ENCODE measurements at places on chromosomes 7 and 10. TPM values are rescaled to one million over a fixed set of nuclear protein-coding genes. Genes with fewer than 3 reads are reported as not detected.

The ZNF800 gene
- 33.0 TPM for total RNA-seq

The GALNT11 gene
- 54.2 TPM for total RNA-seq

The LRRD1 gene
- total RNA-seq: 4.1 TPM

The GOLGA7B gene
- 0.96 TPM for total RNA-seq

The TMEM270 gene
- not detected for total RNA-seq

The SNCG gene
- 5.3 TPM for total RNA-seq

The ARHGAP22 gene
- total RNA-seq: 10.4 TPM

The ABCA13 gene
- 5.5 TPM for total RNA-seq

The NPC1L1 gene
- 0.48 TPM for total RNA-seq

The CRPPA gene
- total RNA-seq: 12.3 TPM

The NRG3 gene
- total RNA-seq: 0.72 TPM

The RBP3 gene
- total RNA-seq: 2.2 TPM

The PRSS37 gene
- 0.72 TPM for total RNA-seq

The GIMAP2 gene
- total RNA-seq: 23.4 TPM

The ZDHHC6 gene
- total RNA-seq: 23.1 TPM

The SGPL1 gene
- 23.8 TPM for total RNA-seq

Measured in umbilical cord (tissue), 2 donors.